Activated T-helper 1 cell treated with anti-CD3 and anti-CD28 coated beads, Interleukin-2, amount 50 U/mL, for 16 hours (primary cell): ENCODE measurements at places on chromosomes 3 and 15.

- no peak for DNase-seq
These were observed 5.2 kb downstream of the SST start for GRCh38 chr3:187665010-187665409.

GRCh38 chr3:69370156-69370883 lies 15.6 kb downstream of the FRMD4B start:
- no peak for DNase-seq

- no peak for DNase-seq
These were observed 88.0 kb downstream of the TTBK2 start for GRCh38 chr15:42832576-42832975.

DNA sequence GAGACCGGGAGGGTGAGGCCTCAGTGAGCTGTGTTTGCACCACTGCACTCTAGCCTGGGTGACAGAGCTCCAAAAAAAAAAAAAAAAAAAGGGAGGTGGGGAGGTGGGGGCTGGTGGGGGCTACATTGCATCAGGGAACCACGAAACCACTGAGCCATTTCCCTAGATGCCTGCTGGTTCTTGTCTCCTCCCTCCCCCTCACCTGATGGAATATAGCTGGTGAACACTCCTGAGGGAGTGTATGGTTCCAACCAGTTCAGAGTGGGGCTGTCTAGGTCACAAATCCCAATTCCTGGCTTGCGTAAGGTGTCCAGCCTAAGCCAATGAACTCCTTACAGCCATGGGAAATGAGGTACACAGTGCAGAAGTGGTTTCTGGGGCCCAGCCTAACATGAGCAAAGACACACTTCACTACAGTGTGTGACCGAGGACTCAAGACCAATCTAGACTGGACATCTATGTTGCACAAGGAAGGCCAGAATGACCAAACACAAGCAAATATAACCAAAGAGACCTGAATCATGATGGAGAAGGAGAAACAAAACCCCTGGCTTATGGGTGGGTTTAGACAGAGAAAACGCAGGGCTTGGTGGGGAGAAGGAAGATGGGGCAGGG lies 39.1 kb upstream of the OSBPL11 start:
- no peak for DNase-seq

DNA sequence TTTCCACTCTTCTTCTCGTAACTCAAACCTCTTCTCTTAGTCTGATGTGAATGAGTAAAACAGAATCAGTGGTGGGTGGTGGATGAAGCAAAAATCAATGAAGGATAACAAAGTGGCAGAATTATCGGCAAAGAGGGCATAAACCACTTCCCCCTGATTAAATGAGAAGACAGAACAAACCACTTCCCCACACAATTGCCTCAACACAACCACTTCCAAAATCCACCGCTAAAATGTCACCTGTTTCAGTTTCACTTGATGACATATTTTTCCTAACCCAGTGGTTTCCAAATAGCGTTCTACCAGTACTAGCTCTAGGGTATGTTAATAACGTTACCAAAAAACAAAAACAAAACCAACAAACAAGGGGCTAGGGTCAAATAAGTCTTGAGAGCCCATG lies 478.7 kb upstream of the WNT5A start:
- DNase-seq = no peak

- DNase-seq = no peak
These were observed 40.3 kb upstream of the PARL start for GRCh38 chr3:183924956-183925355.

DNA sequence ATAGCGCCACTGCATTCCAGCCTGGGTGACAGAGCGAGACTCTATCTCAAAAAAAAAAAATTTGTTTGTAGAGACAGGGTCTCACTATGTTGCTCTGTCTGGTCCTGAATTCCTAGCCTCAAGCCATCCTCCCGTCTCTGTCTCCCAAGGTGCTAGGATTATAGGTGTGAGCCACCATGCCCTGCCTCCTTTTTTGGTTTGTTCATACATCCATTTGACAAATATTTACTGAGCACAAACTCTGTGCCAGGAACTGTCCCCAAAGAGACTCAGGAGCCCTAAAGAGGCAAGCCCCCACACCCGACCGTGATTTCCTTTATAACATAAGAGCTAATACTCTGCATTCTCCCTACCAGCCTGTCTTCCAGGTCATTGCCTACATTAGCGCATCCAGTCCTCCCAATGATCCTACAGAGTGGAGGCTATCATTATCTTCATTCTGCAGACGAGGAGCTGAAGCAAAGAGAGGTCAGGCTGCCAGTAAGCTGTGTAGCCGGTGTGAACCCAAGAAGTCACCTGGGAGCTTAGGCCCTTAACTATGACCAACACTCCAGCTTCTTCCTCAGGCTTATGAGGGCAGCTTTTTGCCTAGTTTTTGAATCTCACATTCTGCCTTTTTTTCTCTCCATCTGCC lies 6.3 kb upstream of the PXK start:
- DNase-seq = no peak

- no peak for DNase-seq
These were observed 73.8 kb upstream of the HEG1 start for GRCh38 chr3:125129512-125129997.

- no peak for DNase-seq
These were observed 44.0 kb upstream of the ALCAM start for GRCh38 chr3:105322570-105323273.

- DNase-seq = no peak
These were observed 455.7 kb upstream of the THBS1 start for GRCh38 chr15:39125226-39125625.

- DNase-seq = no peak
These were observed 313.4 kb upstream of the CHRM5 start for GRCh38 chr15:33654860-33655259.

GRCh38 chr3:25902586-25902985 lies 112.7 kb downstream of the OXSM start:
- no peak for DNase-seq

GRCh38 chr15:70802629-70803028 lies 39.3 kb upstream of the UACA start:
- DNase-seq = no peak

DNA sequence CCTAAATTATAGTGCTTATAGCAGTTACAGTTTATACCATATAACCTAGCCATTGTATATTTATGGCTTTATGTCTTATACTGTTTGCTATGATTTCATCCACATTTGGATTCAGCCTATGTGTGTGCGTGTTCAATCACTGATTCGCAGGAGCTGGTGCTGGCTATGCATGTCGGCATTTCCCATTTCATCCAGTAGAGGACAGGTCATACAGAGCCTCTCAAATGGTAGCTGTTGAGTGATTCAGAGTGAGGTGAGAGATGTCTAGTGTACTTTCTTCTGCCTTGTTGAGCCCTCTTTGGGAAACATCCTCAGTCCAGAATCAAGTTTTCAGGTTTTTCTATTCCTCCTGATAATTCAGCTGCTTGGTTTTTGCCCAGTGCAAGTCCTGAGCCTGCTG lies 76.1 kb downstream of the FRMD4B start:
- no peak for DNase-seq

- no peak for DNase-seq
These were observed 189.1 kb downstream of the ANXA2 start for GRCh38 chr15:60208709-60209108.

DNA sequence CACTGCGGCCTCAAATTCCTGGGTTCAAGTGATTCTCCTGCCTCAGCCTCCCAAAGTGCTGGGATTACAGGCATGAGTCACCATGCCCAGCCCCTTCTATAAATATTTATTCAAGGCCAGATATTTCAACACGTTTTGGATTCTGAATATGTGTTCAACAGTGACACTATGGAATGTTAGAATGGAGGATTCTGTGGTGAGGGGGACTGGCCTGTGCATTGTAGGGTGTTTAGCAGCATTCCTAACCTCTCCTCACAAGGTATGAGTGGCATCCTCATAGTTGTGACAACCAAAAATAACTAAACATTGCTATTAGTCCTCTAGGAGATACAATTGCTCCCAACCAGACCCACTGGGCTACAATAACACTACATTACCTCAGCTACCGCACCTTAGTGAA lies 104.0 kb upstream of the ATP10A start:
- no peak for DNase-seq

- no peak for DNase-seq
These were observed 357.9 kb downstream of the KCNH8 start for GRCh38 chr3:19506171-19506570.

GRCh38 chr3:116226266-116226665 lies 219.0 kb downstream of the LSAMP start:
- no peak for DNase-seq

DNA sequence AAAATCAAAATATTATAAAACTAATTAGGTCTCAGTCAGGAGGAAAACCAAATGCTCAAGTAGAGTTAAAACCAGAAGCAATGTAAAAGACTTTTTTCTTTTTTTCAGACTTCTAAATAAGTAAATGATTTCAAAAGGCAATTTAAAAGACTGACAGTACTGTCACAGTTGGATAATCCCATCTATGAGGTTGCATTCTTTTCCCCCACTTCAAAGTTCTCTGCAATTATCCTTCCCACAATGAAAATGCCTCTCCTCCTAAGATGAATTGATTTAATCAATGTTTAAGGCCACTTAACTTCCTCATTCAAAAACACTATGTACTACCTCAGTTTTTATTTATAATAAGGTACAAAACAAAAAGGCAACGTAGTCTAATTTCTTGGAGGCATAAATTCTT lies 8.1 kb downstream of the MRPL3 start:
- no peak for DNase-seq

DNA sequence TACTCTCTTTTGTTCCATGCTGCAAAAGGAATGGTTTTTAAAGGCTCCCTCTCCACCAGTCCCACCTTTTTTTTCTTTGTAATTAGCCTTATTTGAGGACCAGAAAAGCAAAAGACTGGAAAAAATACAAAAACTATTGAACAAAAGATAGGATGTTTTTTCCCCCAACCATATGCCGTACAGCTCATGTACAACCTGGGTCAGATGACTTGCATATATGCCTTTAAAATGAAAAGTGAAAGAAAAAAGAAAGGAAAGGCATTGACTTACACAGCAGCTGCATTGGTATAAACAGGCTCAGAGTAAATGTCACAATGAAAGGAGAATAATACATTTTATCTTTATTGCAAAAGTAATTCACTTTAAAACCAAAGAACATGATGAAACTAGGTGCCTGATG lies 69.5 kb upstream of the CMC1 start:
- no peak for DNase-seq

GRCh38 chr3:158925021-158925420 lies 123.2 kb downstream of the MFSD1 start:
- DNase-seq = no peak

GRCh38 chr3:169771497-169772304 lies 1.5 kb upstream of the MYNN start:
- DNase-seq = peak; percentile 33

DNA sequence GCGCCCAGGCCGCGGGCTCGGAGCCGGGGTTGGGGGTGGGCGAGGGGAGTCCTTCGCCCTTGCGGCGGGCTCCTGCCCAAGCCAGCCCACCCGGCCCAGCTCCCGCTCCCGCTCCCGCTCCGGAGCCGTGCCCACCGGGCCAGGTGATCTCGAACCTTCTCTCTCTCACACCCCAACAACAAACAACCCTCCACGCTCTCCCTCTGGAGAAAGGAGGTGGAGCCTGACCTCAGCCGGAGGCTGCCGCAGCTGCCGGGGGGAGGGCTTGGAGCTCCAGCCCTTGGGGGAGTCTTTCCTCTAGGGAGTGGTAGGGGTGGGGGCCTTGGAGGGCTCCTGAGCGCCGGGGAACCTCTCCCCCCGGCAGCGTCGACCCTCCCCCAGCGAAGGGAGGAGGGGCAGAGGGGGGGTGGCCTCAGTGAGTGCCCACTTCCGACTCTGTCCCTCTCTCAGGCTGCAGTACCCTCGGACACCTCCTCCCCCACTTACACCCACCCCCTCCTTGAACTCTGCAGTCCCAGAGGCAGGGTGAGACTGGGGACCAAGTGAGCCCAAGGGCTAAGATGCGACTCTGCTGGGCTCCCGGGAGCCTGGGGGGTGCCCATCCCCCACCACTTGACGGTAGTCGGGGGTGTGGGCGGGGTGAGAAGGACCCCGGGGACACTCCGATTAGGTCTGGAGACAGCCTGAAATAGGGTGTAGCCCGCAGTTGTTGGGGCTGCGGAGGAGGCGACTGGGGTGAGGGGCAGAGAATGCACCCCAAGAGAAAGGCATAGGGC lies 4.4 kb upstream of the BAHD1 start:
- no peak for DNase-seq

DNA sequence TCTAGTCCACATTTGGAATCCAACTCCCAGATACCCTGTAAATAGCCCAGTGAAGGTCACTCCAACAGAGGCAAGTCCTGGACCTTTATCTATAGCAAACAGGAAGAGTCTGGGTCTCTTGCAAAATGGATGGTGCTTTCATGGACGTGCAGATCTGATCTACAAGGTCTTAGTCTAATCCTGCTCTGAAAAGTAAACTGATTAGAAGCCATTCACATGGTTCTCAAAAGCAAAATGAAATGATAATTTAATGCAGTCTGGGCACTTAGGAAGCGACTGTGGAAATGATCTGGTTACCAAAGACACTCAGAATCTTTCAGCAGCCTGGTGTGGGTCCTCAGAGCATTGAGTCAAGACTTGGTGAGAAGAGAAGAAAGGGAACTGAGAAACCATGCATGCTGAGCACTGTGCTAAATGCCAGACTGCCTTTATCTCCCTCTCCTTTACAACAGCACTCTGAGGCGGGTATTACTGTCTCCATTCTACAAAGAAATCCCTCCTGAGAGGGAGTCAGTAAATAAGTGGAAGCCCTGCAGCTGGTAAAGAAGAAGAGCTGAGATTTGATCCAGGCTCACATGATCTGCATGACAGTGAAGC lies 29.0 kb downstream of the AQP9 start:
- no peak for DNase-seq
